ENCODE measurements at places on chromosomes 1 and 21.

DNA sequence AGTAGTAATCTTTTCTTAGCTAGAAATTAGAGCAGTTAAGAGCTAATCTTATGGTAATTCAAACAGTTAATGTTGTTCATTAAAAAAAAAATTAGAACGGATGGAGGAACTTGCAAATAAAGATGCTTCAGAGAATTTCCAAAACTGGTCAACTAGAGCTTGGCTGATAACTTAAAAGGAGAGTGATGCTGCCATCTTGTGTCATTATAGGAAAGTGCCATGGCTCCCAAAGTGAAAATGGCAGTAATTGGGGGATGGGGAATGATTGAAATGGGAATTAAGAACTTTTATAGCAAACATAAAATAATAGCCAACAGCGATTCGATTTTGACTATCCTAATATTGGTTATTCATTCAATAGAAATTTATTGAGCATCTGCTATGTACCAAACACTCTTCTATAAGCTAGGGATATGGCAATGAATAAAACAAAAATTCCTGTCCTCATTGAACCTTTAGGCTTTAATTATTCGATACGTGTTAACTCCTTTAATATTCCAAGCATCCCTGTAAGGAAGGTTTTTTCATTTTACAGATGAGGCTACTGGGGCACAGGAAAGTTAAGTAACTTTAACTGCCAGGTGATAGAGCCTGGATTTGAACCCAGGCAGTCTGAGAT is 5.7 kb upstream of the PLPP3 start:
- peak; percentile 50 for DNase-seq

- no peak for DNase-seq
Observed at GRCh38 chr1:171817511-171818265, 23.6 kb upstream of the DNM3 start.

DNA sequence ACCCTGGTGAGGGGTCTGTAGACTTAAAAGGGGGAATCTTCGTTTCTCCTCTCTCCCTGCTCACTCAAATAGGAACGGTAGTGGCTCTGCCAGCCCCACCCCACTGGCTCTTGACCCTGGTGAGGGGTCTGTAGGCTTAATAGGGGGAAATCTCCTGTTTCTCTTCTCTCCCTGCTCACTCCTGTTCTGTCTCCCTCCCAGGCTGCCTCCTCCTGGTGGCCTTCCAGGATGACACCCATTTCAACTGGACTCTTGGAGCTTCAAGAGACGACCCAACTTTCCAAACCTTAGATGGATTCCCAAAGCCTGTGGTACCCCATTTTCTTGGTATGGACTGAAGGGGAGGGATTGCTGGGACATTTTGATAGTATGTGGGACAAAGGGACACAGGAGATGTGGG is 1.4 kb upstream of the EPHB2 start:
- DNase-seq, result no peak

DNA sequence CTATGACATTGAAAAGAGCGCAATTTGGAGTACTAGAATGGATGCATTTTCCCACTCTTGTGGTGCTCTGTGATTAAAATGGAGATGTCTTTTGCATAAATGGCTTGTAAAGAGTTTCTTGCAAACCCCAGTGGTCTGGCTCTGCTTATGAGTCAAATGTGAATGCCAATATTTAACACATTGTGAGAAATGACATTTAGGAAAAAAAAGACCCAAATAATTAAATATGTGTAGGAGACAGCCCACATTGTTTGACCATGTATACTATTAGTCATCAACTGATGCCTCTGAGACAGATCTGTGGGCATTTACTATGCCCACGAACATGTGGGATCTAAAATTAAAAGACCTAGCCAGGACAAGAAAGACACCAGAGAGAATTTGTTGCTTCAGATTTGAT is 22.2 kb upstream of the RUNX1 start:
- no peak for DNase-seq

- no peak for DNase-seq
Observed at GRCh38 chr1:21689661-21690372, 20.7 kb upstream of the RAP1GAP start.

DNA sequence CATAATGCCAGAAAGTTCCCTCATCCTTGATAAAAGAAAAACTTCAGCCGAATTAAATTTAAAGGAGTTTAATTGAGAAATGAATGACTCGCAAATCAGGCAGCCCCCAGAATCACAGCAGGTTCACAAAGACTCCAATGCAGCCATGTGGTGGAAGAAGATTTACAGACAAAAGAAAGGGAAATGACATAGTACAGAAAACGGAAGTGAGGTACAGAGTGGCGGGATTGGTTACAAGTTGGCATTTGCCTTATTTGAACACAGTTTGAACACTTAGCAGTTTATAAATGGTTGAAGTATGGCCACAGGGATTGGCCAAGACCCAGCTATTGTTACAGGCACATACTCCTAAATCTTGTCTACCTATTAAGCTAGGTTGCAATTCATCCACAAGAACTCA is 46.6 kb downstream of the HIVEP3 start:
- no peak for DNase-seq

DNA sequence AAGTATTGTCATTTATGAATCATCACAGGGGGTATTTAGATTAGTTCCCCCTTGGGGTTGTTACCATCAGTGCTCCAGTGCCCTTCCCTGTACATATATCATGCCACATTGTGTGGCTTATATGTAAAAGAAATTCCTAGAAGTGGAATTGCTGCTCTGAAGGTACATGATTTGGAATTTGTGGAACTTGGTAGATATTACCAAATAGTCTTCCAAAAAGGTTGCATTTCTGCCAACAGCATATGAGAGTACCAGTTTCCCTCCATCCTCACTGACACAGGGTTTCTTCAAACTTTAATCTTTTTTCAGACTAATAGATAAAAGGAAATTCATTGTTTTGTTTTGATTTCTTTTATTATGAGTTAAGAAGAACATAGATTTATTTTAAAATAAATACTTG is 41.3 kb downstream of the AKNAD1 start:
- DNase-seq, result no peak

DNA sequence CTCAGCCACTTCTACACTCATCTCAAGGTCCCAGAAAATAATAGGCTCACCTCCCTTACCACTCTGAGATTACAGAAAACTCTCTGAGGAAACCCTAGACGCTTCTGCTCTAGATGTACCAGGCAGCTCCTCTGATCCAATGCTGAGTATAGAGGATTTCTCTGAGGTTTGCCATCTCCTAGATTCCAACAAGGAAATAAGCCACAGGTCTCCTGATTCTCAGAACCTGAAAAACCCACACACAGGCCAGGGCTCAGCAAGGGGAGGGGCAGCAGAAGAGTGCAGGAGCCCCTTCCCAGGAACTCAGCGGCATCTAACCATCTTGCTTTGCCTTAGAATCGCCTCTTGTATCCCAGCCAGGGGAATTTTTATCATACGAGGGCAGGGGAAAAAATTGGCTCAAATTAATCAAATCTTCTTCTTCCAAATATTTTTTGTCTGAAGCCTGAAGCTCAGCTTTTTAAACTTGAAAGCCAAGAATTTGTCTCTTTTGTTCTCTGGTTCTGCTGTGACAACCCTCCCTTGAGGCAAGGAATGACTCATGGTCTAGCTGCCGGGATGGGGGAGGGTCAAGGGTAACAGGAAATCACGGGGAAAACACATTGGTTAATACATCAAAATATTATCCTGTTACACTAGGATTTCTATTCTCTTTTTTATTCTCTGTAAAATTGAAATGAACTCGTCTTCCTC is 30.8 kb downstream of the GORAB start:
- no peak for DNase-seq

- DNase-seq, result no peak
Observed at GRCh38 chr1:2320006-2320405, 71.3 kb downstream of the MORN1 start.

DNA sequence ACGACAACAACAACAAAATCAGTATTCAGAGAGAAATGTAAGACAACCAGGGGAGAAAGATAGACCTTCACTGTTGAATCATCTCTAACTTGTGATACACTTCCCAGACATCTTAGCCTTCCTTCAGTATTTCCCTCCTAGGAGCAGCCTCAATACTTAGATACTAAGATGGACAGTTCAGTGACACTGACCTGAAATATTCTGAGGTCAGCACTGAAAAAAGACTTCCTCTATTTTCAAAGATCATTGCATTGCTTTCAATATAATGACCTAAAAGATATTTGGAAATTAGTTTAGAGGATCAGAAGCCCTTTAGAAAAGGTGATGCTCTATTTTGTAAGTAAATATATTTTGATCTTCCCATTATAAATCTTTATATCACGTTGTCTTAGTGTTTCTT is 101.0 kb downstream of the MRPL39 start:
- no peak for DNase-seq

- no peak for DNase-seq
Observed at GRCh38 chr1:240705579-240705978, 93.6 kb upstream of the GREM2 start.

DNA sequence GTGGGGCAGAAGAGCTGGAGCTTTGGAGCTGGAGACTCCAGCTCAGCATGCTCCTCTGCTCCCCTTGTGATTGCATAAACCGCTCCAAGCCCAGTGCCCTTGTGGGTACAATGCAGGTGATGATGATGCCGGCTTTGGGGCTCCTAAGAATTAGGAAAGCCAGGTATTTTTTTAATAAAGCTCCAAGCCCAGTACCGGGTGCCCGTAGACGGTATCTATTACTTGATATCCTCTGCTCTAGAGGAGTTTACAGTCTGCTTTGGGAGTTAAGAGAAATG is 27.2 kb downstream of the TENT5C start:
- DNase-seq, result peak; percentile 6

GRCh38 chr21:38839328-38840286 is 33.9 kb downstream of the ETS2 start:
- DNase-seq, result no peak

DNA sequence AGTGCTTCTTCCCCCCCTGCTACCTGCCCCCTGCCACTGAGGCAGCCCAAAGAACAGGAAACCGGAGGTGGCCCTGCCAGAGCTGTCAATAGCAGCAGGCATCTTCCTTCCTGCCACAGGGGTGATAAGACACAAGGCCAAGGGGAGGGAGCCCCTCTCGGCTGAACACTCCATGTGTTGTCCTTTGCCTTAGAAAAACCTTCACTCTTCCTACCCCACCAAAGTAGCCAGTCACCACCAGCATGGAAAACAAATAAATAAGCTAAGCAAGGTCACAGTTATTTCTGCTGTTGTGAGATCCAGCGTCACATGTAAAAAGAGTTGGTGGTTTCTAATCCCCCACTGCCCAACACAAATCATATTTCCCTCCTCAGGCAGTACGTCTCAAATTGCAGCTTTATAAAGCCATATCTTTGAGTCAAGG is 104.8 kb upstream of the DPT start:
- DNase-seq, result no peak

DNA sequence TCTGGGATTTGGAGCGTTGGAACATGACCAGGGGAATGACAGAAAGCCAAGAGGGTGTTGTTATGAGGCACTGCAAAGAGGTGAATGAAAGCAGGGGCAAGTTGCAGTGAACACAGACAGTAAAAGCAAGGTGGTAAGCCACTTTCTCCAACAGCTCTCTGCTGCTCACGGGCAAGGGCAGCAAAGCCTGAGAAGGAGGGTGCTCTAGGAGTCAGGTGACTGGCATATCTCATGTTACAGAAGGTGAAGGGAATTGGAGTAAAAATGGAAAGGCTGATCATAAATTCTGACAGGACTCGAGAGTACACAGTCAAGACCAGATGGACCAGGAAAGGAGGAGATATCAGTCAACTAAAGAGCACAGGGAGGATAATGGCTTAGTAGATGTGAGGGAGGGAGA is 14.5 kb downstream of the VAV3 start:
- no peak for DNase-seq

DNA sequence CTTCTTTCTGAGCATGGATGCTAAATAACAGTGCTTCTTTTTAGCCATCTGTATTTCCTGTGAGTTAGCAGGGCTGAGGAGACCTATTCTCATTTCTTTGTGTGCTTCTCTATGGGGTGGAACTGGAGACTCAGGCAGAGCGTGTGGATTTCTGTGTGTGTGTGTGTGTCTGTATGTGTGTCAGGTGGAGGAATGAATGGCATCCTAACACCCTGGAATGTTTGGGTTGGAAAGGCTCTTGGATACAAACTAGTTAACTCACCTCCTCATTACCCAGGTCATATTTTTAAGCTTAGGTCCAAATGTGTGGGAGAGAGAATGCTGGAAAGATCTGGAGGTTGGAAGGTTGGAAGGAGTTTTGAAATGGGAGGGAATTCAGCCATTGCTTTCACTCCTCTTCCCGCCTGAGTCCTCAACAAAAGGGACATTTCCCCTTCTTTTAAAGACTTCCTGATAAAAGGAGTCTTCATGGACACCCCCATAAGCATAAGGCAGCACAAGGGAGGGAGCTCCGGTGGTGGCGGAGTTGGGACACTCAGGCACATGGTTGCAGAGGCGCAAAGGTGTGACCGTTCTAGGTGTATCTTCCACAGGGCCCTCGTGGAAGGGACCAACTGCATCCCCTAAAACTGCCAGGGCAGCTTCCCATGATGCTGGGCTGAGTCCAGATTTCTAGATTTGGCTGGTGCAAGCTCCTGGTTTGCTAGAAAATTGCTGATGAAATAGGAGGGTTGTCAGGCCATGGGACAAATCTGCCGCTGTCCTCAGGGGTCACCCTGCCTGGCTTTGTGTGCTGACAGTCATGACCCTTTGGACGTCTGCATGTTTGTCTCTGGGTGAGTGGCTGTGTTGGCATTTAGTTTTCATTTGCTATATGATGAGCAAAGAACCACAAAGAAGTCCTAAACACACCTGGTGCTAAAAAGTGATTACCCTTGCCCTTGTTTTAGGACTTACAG is 37.6 kb downstream of the MTARC1 start:
- no peak for DNase-seq

DNA sequence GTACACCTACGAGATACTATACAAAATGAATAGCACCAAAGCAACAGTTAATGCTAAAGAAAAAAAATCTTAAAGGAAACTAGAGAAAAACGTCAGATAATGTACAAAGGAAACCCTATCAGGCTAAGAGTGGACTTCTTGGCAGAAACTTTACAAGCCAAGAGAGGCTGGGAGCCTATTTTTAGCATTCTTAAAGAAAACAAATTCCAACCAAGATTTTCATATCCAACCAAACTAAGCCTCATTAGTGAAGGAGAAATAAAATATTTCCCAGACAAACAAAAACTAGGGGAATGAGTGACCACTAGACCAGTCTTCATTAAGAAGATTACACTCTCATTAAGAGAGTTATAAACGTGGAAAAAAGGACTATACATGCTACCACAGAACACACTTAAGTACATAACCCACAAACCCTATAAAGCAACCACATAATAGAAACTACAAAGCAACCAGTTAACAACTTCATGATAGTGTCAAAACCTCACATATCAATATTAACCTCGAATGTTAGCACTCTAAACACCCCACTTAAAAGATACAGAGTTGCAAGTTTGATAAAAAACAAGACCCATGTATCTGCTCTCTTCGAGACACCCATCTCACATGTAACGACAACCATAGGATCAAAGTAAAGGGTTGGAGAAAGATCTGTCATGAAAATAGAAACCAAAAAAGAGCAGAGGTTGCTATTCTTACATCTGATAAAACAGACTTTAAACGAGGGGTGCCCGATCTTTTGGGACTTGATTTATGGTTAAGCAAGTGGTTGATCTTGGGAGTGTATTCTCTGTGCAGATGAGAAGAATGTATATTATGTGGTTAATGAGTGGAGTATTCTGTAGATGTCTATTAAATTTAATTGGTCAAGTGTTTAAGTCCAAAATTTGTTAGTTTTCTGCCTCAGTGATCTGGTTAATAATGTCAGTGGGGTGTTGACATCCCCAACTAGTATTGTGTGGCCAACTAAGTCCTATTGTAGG is 1301.4 kb downstream of the PLA2G4A start:
- no peak for DNase-seq

Measured in MM.1S (cell line).